ENCODE measurements at places on chromosomes 7 and 10.

GRCh38 chr7:104950754-104951153 lies 63.3 kb upstream of the KMT2E start:
- no peak for DNase-seq

DNA sequence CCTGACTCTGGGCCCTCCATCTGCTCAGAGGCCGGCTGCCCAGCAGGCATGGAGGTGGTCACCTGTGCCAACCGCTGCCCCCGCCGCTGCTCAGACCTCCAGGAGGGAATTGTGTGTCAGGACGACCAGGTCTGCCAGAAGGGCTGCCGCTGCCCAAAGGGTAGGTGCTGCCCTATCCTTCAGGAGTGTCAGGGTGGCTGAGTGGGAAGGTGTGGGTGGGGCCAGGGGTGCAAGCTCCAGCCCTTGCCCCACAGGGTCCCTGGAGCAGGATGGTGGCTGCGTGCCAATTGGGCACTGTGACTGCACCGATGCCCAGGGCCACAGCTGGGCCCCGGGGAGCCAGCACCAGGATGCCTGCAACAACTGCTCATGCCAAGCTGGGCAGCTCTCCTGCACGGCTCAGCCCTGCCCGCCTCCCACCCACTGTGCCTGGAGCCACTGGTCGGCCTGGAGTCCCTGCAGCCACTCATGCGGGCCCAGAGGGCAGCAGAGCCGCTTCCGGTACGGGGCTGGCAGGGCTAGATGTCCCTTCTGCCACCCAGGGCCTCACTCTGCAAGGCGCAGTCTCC lies 17.5 kb upstream of the ZNF862 start:
- DNase-seq = no peak

GRCh38 chr7:108452707-108453106 lies 3.5 kb downstream of the NRCAM start:
- peak; percentile 25 for DNase-seq

DNA sequence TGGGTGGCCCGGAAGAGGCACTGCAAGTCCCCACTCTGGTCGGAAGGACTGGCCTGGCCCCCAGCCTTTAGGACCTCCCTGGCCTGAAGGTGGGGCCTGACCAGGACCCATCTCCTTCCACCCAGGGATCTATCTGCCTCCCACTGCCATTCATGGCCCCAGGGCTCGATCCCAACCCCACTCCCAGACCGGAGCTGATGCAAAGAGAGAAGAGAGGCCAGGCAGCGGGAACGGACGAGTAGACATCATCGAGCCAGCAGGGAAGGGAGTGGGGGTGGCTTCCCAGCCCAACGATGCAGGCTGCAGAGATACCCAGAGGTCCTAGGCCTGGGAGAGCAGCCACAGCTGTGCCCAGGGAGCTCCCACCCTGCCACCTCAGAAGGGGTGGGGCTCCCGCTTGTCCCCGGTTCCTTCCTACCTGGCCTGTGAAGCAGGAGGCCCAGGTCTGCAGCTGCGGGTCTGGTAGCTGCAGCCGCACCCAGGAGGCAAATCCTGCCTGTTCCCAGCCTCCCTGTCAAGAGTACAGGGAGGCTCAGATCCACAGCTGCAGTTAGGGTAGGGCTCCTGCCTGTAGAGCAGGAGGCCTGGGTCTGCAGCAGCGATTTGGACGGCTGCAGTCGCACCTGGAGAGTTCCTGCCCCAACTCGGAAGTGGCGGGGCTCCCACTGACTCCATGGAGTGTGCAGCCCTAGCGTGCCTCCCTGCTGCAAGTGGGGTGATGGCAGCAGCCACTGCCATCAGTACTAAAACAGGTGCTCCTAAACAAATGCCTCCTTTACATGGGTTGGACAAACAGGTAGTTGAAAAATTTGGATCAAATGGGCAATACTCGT lies 1151.0 kb upstream of the PHF14 start:
- no peak for DNase-seq

DNA sequence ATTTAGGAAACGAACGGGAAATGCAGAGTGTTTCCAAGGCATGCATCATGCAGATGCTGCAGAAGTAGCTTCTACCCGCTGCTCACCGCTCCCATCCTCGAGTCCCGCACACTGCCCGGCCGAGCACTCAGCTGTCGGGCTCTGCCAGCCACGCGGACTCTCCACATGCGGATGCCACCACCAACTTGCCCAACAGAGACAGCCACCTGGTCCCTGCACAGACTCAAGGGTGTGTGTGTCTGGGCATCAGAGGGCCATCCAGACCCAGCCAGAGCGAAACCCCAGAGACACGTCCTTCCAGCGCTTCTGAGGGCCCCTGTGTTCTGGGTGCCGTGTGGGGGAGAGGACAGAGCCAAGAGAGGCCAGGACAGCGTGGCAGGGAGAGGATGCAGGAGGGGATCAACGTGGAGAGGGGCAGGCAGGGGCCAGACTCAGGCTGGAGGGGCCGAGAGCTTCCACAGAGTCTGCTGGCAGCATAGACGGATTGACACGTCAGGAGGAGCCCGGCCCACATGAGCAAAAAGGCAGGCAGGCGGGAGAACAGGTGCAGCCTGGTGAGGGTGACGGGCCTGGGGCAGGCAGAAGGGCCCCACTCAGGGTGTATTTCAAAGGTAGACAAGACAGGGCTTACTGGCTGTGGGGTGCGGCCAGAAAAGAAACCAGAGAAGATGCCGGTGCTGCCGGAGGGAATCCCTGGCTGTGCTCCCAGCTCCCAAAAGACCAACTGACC lies 18.3 kb downstream of the GPER1 start:
- no peak for DNase-seq

- DNase-seq = no peak
Observed at GRCh38 chr7:69439636-69440325, 158.5 kb upstream of the AUTS2 start.

DNA sequence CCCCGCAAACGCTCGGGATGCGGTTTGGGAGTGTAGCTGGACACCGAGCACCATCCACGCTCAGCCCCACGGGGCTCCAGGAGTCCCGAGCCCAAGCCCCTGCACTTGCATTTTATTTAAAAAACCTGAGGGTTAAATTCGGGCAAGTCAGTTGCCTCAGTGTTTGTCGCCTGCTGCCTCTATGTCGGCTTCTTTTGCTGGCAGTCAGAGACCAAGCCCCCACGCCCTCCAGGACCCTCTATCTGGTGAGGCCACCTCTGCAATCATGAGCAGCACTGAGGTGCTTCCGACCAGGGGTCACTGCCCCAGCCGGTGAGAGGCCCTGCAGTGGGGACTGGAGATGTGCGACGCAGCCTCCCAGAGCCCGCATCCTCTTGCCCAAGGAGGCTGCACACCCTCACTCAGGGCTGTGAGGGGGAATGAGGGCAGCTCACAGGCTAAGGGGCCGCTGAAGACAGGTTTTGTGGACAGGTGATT lies 13.3 kb upstream of the ZNF273 start:
- no peak for DNase-seq

DNA sequence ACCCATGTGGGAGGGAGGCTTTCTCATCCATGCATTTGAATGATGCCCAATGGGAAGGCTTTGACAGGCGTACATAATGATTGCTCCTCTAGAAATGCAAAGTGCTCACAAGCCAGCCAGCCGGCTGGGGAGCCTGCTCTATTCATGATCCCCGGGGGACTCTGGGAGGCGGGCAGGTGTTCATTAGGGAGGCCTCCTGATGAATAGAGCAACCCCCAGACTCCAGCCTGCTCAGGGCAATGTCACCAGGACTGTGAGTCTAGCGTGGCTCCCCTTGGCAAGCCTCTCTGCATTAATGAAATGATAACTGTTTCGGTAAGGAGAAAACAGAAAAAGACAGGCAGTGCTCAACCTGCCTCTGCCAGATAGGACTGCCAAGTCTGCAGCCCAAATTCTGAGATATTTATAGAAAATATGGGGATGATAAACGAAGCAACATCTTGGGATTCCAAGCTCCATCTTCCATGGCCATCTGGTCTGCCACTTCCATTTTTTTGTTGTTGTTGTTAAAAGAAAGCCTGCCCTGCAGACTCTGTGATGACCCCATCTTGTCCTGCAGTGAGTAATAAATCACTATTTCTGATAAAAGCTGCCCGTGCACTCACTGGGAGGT lies 236.4 kb downstream of the PRPF18 start:
- DNase-seq = no peak

DNA sequence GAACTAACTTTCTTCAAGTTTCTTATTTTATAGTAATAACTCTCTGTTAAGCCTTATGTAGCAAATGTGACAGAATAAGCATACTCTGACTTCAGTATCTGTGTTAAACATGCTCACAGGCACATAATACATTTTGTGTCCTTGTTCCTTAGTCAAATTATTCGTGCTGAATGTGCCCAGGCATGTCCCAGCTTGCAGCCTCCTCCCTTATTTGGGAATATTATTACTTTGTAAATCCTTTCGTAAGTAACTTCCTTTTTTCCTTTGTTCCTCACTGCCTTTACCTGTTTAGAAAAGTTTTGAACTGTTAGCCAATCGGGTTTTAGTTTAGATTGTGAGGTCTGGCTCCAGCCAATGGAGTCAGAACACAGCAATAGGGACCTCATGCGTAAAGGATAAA lies 46.9 kb downstream of the GALNT11 start:
- no peak for DNase-seq

DNA sequence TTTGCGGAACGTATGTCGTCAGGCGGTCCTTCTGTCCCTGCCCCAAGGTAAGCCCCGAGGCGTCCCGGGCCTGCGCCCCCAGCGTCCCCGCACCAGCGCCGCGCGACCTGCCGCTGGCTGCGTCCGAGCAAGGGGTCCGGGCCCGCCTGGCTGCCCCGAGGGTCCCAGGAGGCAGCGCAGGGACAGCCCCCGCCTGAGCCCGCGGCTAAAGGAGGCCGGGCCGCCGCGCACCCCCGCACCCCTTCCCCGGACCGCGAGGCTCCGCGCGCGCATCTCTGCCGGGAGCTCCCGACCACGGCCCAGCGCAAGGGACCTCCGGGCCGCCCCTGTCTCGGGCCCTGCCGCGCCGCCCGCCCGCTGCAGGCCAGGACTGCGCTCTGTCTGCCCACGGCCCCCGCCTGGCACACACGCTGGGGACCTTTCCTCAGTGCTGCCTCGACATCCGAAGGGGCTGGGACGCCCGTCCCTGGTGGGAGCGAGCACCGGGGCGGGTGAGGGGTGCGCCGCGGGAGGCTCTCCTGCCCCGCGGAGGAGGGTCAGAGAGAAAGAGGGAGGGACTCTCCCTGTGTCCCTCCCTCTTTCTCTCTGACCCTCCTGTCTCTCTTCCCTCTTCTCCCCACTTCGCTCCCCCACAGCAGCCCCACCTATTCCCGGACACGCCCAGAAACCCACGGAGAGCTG lies 25.0 kb downstream of the SHH start:
- no peak for DNase-seq

- no peak for DNase-seq
Observed at GRCh38 chr7:144384555-144385245, 18.8 kb downstream of the NOBOX start.

DNA sequence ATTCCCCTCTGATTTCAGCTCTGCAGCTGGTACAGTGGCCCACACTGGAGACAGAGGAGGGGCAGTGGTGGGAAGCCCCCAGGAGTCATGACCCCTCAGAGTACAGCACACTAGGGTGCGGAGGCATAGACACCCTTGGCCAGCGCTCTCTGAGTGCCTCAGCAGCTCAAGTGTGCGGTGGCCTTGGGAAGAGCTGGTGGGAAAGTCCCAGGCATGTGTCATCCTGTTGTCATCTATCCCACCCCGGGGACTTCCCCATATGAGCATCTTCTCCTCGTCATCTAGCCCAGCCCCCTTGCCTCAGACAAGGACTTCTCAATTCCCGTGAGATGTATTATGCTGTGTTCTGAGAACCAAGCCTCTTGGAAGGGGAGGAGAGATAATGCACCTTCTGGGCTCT lies 15.6 kb upstream of the PPIF start:
- DNase-seq = no peak

DNA sequence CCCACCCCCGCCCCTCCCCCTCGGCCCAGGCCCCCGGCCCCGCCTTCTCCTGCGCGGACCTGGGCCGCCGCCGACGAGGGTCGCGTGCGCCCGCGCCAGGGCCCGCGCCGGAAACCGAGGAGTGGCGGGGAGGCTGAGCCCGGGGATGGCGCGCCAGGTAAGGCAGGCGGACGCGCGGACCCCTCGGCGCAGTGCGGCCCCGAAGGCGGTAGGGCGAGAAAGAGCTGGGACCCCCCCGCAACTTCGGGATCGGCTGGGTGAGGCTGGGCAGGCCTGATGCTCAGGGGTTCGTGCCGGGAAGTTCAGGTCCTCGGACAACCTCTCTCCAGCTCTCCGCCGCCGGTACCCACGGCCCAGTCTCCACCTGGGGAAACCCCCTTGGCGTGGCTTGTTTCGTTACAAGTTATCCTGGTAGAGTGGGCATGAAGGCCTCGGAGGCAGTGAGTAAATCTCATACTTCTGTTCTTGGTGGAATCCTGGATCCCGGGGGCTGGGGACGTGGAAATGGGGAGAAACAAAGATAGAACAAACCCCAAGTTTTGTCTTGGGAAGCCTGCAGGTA lies 58.4 kb downstream of the ZNF467 start:
- DNase-seq = no peak

GRCh38 chr7:483656-484355 lies 35.8 kb downstream of the PDGFA start:
- no peak for DNase-seq

GRCh38 chr7:87210506-87210905 lies 9.0 kb downstream of the TMEM243 start:
- no peak for DNase-seq

- no peak for DNase-seq
Observed at GRCh38 chr7:85234730-85235129, 47.9 kb upstream of the SEMA3D start.

GRCh38 chr10:62492012-62492869 lies 118.1 kb downstream of the ZNF365 start:
- DNase-seq = peak; percentile 43

DNA sequence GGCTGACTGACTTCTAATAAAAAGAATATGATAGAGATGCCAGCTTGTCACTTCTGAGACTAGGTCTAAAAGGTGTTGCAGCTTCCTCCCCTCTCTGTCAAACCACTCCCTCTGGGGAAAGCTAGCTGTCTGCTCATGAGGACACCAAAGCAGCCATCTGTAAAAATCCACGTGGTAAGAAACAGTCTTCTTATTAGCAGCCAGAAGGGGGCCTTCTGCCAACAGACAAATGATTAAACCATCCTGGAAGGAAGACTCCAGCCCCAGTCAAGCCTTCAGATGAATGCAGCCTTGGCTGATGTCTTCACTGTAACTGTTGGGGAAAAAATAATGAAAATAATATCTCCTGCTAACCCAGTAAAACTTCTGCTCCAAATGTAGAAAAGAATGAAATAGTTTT lies 41.9 kb upstream of the DAGLB start:
- no peak for DNase-seq

- DNase-seq = no peak
Observed at GRCh38 chr10:78319841-78320240, 286.2 kb downstream of the RPS24 start.

DNA sequence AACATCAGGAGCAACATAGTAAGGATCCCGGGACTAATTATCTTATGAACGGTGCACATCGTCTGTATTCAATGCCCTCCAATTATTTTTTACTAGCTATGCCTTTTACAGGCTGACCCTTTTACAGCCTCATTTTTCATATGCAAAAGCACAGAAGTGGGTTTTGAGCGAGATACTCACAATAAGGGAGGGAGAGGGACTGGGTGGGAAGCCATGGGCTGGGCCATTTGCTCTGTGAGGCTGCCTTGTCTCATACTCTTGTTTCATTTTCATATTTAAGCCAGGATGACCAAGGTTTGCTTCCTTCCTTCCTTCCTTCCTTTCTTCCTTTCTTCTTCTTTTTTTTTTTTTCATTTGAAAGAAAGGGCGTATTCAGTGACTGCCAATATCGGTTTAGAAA lies 259.3 kb downstream of the TRIL start:
- no peak for DNase-seq
